ENCODE measurements at places on chromosomes 5 and 9.

GRCh38 chr5:158172005-158172404, 313.1 kb upstream of the CLINT1 start:
- no peak for DNase-seq

DNA sequence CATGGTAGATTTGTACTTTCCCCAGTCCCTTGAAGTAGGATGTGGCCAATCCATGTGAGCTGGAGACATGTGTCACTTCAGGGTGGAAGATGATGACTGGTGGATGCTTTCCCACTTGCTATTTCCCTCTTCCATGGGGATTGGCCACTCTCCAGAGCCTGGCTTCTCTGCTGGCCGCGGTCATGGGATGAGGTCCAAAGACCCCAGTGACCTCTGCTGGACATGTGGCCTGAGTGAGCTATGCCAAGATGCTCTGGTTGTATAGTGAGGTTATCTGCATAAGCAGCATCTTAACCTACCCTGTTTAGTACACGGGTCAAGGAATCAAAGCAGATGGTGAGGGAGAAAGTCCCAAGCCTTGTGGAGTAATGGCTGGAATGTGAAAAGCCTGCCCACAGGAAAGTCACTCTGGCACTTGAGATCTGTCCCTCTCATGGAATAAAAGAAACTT, 47.1 kb downstream of the SH3PXD2B start:
- no peak for DNase-seq

GRCh38 chr5:80182809-80183580, 72.9 kb downstream of the SERINC5 start:
- DNase-seq: no peak

DNA sequence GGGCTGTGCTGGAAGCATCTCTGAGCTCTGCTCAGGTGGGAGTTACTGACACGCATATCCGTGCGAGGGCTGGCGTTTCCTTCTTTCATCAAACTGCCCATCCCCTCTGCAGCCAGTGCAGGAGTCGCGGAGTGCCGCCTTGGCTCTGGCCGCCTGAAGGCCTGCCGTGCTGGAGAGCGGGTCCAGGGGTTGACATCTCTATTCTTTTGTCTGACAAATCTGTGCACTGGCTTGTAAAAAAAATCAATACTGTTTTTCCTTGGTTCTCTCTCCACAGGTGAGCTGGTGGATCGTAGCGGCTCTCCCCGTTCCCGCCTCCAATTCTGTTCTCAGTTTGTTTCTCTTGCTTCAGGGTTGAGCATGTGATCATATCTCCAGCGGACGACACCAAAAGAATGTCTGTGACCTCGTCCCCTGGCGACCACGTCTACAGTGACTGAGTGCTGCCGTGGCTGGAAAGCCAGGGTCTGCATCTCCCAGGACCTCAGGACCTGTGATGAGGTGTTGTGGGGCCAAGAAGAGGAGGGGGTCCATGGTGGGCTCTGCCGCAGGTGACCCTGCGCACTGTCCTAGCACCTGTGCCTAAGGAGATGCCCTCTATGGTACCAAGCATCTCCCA, 214.3 kb upstream of the IRX4 start:
- DNase-seq: no peak

GRCh38 chr5:955886-956761, 52.5 kb upstream of the NKD2 start:
- no peak for DNase-seq

DNA sequence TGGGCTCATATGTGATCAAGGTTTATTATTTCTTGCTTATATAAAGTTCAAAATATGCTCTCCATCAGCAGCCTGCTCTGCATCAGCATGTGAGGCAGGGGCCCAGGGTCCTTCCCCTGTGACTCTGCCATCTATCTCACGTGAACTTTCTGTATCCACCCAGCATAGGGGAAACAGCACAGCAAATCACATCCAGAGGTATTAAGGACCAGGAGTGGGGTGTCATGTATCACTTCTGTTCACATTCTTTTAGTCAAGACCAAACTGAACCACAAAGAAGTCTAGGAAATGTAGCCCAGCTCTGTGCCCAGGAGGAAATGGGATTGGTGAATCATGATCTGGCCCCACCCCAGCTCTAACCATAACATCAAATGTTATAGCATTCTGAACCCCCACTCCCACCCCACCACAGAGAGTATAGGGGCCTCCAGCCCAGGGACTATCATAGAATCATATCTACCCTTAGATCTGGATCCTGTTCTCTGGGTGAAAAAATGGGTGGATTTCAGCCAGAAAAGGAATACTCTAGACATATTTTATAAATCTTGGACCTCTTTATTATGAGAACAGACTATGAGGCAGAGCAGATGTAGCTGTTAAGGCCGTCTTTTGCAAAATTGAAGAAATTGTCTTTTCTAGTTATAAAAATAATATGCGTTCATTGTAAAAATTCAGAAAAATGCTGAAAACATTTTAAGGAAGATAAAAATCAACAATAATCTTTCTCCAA, 473.7 kb downstream of the ARHGEF28 start:
- DNase-seq: no peak

DNA sequence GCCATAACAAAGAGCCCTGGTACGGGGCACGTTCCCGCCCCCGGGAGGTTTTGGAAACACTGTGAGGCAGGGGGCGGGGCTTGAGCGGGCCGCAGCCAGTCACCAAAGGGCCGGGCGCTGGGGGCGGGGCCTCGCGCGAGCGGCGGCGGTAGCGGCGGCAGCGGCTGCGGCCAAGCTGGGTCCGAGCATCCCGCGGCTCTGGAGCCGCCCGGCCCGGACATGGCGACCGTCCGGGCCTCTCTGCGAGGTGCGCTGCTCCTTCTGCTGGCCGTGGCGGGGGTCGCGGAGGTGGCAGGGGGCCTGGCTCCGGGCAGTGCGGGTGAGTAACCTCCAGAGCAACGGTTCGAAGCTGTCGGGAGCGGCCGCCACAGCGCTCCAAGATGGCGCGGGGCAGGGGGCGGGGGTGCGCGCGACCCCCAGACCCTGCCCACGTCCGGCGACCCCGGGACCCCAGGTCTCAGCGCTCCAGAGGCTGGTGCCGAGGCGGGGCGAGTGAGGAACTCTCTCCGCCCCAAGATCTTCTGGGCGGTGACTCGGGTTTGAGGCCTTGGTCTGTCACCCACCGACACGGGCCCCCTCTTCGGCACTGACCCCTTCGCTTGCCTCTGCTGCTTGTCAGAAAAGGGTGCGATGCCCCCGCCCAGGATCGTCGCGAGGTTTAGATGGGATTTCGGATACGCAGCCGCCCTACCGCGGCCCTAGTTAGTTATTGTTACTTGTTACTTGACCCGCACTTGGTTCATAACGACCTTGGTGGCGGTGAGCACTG, at the start of gene RECK:
TSS of gene RECK (plus strand) at position 134 of the 769 bp plus-strand sequence. CDS start at position 220, 86 bp downstream.
- peak; percentile 94 for DNase-seq

DNA sequence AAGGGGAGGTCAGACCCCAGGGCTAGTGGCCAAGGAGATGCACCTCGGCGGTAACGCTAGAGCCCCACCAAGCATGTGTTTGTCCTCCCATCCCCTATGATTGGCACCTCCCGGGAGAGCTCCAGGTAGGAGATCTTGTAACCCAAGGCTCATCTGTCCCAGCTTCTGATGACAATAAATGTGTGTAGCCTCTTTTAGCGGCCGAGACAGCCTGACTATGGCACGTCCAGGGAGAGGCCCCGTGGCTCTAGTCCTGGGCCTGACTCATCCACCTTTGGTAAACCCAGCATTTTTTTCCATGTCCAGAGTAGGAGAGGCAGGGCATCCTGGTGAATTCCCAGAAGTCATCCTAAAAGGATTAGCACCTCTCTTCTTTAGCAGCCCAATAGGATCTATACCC, 39.2 kb downstream of the IRF1 start:
- DNase-seq: peak; percentile 41

DNA sequence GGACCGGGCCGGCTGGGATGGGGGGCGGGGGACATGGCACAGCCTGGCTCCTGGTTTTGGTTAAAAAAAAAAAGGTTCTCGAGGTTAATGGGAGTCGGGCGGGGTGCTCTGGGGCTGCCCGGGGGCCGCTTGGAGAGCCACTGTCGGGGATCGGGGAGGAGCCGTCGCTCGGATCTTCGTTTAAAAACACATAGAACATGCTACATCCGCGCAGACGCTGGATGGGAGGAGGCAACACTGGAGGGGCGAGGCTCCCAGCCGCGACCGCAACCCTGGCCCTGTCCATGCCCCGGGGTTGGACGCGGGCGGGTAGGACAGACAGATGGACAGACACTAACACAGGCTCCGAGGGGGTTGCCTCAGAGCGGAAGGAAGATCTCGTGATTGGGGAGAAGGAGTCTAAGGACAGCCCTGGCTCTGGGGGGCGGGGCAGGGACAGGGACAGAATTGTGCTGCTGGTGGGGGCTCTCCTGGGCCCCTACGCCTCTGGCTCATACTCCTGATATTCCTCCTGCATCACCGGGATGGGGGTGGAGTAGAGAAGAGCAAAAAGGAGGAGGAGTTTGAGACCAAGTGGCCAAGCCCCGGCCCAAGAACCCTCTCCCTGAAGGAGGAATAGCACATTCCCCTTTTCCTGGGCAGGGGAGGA, 9.9 kb downstream of the SNCB start:
- DNase-seq: no peak

GRCh38 chr5:146344155-146345118, 5.8 kb downstream of the POU4F3 start:
- DNase-seq: no peak

- no peak for DNase-seq
These were observed 32.4 kb upstream of the AP3B1 start for GRCh38 chr5:78326930-78327329.

GRCh38 chr5:95725937-95726810, 5.0 kb upstream of the RHOBTB3 start:
- no peak for DNase-seq

GRCh38 chr5:172669386-172670004, 28.4 kb downstream of the NEURL1B start:
- no peak for DNase-seq

DNA sequence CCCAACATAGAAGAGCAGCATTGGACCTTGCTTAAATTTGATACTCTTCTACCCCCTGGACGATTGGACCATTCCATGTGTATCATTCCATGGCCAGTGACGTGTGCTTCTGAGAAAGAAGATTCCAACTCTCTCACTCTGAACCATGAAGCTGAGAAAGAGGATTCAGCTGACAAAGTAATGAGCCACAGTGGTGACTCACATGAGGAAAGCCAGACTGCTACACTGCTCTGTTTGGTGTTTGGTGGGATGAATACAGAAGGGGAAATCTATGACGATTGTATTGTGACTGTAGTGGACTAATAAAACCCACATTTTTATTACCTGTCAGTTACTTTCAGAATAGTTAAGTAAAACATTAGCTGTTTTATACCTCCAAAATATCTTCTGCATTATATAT, 7.5 kb downstream of the HSPA5 start:
- DNase-seq: no peak

GRCh38 chr9:12916042-12916441, 141.2 kb downstream of the LURAP1L start:
- DNase-seq: no peak

- no peak for DNase-seq
These were observed 17.4 kb downstream of the C5orf15 start for GRCh38 chr5:133950821-133951612.

DNA sequence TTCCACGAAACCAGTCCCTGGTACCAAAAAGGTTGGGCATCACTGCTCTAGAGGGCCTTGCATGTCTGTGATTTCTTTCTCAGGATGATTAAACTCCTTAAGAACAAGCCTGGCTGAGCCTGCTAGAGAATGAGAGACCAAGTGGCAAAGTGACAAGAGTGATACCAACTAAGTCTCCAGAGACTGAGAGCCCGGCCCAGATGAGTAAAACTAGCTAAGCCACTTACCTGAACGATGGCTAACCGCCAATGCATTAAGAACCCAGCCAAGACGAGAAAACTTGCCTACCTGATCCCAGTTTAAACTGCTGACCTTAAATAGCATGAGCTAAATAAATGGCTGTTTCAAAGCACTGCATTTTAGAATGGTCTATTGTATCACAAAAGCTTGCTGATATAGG, 5.6 kb upstream of the CCDC152 start:
- DNase-seq: no peak

GRCh38 chr9:99187311-99187710, 34.4 kb downstream of the ALG2 start:
- DNase-seq: no peak

DNA sequence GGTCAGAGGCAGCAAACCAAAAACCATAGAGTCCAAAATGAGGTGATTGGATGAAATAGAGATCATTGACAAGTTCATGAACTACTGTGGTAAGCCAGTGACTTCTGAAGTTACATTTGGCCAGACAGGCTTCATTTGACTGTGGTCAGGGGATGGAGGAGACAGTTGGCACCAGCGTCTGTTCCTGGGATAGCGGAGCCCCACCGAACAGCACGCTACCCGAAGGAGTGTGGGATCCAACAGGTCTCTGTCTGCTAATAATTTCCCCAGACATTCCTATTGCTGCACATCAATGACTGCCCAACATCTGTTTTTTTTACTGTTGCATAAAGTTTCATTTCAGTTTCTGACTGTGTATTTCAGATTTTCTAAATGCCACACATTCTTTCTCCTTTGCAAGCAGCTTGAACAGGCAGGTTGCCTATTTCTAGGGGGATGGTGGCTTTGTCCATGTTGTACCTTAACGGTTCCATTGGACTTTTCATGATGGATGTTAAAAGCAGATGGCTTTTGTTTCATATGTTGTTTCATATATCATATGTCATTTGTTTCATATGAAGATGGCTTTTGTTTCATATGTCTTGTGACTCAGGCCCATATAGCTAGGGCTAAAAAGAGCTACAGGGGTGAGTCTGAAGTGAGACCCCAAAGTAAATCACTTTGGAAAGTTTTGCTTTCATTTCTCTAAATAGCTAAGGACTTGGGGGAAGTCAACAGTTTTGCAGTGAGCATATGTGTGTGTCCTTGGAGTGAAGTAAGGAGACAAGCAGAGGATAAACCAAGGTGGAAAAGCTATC, 180.8 kb downstream of the GOLPH3 start:
- no peak for DNase-seq

DNA sequence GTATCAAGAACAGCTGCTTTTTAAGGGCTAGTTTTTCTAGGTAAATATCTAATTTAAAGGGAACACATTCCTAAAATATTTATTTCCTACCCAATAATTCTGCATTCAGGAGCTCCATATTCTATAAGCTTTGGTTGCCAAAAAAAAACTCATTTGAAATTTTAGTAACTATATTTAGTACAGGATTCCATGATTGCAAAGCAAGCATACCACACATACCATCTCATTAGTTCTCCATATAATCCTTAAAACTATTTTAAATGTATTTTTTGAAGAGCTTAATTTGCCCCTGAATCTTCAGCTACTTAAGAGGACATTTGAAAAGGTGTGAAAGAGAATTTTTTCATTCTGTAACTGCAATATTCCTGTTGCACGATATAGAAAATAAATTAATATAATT, 877.0 kb downstream of the NR2F1-AS1 start:
- DNase-seq: no peak

DNA sequence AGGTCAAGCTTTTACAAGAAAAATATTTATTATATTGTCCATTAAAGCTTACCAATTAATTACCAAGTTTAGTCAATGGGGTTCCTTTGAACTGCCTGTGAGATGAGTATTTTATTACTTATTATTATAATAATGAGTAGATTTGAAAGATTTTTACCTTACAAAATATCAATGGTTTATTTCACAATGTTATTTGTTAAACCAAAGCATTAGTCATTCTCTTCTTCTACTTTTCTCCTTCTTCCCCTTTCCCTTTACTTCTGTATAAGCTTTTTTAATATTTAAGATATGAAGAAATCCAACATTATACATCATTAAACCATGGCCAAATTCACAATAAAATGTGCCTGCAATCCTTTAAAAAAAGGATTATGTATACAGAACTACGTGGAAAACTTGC, 369.5 kb downstream of the ARL15 start:
- DNase-seq: no peak

All from activated CD8-positive, alpha-beta memory T cell treated with anti-CD3 and anti-CD28 coated beads, Interleukin-2, amount 50 U/mL, for 48 hours (primary cell).